ENCODE measurements at places on chromosomes 13 and 19.

DNA sequence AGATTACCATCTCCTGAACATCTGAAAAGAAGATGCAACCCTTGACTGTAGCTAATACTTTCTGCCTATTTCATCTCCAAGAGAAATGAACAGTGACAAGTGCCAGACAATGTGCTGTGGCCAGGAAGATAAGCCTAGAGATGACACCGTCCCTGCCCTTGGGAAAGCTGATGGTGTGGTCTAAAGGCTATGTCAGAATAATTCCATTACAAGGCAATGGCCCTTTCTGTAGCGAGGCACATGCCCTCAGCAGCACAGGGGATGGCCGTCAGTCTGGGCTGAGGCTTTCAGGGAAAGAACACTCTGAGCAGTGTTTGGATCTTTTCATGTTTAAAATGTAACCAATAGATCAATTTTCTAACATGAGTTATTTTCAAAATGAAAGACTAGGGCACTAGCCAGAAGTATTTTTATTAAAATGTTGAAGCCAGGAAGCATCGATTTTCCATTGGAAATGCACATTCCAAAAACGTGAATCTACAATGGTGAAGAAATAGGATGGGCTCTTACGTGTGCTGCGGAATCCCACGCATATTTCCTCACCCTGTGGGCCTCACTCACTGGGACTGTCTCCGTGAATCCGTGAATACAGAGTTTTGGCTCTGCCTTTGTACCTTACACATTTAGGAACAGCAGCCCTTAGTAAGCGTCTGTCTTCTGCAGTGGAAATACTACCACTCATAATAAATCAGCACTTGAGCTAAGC is 22.0 kb downstream of the COL4A1 start:
- DNase-seq = no peak

DNA sequence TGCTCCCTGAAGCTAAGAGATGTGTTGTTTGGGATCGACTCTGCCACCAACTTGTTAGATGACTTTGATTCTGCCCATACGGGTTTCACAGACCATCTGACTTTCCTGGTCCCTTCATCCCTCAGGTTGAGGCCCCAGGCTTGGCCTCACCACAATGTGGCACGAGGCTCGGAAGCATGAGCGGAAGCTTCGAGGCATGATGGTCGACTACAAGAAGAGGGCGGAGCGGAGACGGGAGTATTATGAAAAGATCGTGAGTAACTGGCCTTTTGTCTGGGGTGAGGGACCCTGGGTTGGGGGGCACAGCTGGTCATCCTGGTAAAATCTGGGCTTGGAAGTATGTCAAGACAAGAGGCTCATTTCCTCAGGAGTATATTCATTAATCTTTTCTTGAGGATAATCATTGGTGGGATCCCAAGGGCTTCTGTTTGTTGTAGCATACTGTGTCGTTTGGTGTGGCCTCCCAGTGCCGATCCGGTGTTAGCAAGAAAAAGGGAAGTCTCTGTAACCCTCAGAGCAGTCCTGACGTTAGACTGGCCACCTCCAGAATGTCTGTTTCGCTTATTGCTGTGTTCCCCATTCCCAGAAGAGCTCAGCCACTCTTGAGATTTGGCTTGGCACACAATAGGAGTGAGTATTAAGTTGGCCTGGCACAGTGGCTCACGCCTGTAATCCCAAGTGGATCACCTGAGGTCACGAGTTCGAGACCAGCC is 1.4 kb downstream of the CLASRP start:
- no peak for DNase-seq

DNA sequence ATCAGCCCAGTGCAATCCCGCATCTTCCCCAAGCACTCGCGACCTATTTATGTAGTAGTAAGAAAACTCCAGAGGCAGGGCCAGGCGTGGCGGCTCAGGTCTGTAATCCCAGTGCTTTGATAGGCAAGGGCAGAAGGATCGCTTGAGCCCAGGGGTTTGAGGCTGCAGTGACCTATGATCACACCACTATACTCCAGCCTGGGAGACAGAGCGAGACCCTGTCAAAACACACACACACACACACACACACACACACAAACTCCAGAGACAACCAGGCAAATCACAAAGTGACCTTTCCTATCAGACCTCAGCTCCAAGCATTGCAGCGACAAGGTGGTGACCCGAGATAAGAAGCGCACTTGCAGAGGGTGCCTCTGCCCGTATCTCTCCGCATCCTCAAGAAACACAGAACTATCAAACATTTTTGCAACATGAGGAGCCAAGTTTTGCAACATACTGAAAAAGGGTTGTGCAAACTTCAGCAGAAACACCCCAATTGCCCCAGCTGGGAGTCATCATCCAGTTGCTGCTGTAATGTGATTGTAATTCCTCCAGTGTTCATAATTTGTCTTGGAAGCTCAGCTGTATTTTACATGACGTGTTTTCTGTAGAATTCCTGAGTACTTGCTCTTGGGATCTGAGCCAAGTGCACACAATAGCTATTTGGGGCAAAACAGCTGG is 8.7 kb upstream of the KLF2 start:
- DNase-seq = no peak

GRCh38 chr19:4624301-4624700 is 15.0 kb upstream of the TNFAIP8L1 start:
- no peak for DNase-seq

GRCh38 chr19:16654140-16654539 is 5.8 kb downstream of the SMIM7 start:
- no peak for DNase-seq
